Suprapubic skin (tissue), 4 donors: ENCODE measurements at places on chromosomes 12 and 14.

DNA sequence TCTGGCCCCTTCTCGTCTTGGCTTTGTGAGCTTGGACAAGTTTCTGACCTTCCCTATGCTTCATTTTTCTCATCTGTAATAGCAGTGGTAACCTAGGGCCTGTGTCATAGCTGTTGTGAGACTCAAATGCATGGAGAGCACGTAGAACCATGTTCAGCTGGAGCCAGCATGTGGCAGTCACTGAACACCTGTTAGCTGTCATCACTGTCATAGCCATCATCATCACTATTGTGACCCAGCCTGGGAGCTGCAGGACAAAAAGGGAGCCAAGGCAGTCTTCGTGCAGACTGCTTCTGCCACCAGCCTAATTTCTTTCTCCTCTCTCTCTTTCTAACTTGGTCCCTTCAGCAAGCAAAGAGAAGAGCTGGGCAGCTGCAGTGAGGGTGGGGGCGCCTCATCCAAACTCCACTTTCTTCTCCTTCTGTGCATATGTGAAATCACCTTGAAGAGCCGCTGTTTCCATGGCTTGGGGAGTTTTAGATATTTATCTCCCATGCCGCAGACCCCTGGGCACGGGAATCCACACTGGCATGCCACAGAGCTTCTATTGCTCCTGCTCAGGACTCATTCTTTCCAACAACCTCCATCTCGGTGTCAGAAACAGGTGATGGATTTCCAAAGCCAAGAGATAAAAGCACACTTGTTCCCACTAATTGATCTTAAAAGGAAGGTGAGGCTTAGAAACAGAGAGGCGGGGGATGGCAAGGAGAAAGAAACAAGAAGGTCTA lies 87.0 kb downstream of the SRRM4 start:
- DNase-seq, result no peak
- no peak overlapping the region for H3K27ac ChIP-seq
- no peaks in the 10 kb centered on the region for H3K36me3 ChIP-seq
- peaks cover 7% of the 10 kb centered on the region for H3K27me3 ChIP-seq
- H3K4me3 ChIP-seq, result no peak overlapping the region
- H3K4me1 ChIP-seq, result no peaks in the 10 kb centered on the region

- no peak overlapping the region for H3K4me3 ChIP-seq
- no peaks in the 10 kb centered on the region for H3K36me3 ChIP-seq
- DNase-seq, result no peak
- no peaks in the 10 kb centered on the region for H3K27me3 ChIP-seq
Observed at GRCh38 chr12:124120739-124121138, 147.7 kb downstream of the ZNF664 start.

DNA sequence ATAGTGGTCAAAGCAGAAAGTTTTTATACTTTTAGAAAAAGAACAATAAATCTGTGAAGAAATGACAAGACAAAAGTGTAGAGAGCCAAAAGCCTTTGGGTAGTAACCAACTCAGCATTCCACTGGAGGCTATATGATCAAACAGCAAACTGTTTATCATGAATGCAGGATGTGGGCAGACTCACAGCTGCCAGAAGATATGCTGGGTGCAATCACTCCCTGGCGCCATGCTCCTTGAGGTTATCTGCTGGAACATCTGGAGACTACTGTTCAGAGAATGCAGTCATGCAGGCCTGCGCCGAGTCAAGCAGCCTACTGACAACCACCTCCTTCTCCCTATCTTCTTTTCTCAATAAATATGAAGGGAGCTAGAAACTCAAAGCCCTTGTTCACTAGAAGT lies 49.0 kb upstream of the SLC8A3 start:
- no peaks in the 10 kb centered on the region for H3K4me1 ChIP-seq
- no peak overlapping the region for H3K4me3 ChIP-seq
- DNase-seq, result no peak
- no peak overlapping the region for H3K27ac ChIP-seq
- no peaks in the 10 kb centered on the region for H3K36me3 ChIP-seq

DNA sequence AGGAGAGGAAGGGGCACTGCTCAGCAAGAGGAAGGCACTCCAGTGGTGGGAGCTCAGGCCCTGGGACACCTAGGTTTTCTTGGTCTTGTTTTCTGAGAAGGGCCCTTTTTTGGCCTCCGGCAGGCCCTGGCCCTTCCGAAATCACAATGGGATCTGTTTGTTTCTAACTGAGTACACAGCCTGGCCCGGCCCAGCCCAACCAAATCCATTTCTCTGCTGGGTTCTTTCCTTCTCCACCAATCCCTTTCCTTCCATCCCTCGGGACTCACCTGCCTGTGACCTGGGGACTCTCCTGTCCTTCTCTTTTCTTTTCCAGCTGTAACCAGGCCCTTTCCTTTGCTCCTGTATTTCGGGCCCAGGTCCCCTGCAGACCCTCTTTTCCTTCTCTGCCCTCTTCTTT lies 18.6 kb downstream of the TEAD4 start:
- no peak overlapping the region for H3K27ac ChIP-seq
- H3K4me1 ChIP-seq, result no peaks in the 10 kb centered on the region
- DNase-seq, result no peak
- H3K27me3 ChIP-seq, result no peaks in the 10 kb centered on the region
- H3K4me3 ChIP-seq, result no peak overlapping the region
- no peaks in the 10 kb centered on the region for H3K36me3 ChIP-seq

DNA sequence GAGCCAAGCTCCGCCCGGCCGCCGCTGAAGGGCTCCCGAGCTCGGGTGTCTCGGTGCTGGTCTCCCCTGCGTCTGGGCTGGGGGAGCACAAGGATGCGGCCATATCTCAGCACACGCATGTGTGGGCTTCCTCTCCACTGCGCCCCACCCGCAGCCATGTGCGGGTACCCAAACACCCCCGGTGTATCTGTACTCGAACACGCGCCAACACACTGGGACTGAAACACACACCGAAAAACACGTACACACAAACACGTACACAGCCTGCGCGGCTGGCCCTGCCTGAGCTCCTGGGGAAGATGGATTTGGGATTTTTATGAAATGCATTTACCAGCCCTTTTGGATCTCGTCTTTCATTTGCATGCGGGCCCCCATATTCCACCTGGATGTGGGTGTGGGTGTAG lies 897 bp upstream of the TBX3 start:
- no peak for DNase-seq
- peaks cover 24% of the 10 kb centered on the region for H3K4me1 ChIP-seq
- peaks cover 31% of the 10 kb centered on the region for H3K27me3 ChIP-seq

DNA sequence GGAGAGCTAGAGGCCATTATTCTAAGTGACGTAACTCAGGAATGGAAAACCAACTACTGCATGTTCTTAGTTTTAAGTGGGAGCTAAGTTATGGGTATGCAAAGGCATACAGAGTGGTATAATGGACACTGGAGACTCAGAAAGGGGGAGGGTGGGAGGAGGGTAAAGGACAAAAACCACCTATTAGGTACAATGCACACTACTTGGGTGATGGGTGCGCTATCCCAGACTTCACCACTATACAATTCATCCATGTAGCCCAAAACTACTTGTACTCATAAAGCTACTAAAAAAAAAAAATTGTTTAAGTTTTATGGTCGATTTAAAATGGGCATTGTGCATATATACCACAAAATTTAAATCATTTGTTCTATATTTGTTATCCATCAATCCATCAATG lies 24.3 kb downstream of the SLC41A2 start:
- no peaks in the 10 kb centered on the region for H3K36me3 ChIP-seq
- H3K27me3 ChIP-seq, result no peaks in the 10 kb centered on the region
- no peak overlapping the region for H3K4me3 ChIP-seq
- H3K4me1 ChIP-seq, result peaks cover 4% of the 10 kb centered on the region

DNA sequence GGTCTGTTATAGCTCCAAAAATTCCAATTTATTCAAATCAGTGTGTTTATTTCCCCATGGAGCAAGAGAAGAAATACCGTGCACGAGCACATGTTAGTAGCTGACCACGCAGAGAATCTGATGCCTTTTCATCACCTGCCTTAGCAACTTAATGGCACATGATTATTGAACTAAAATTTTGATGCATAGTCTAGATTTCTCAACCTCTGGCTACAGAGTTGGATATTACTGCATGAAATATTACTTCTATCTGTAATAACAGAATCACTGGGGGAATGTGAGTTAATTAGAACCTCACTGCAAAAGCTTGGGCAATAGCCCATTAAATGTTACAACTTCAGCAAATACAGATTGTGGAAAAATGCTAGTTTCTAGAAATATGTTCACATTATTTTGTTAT lies 335.8 kb downstream of the FLRT2 start:
- DNase-seq, result no peak
- no peaks in the 10 kb centered on the region for H3K27me3 ChIP-seq
- H3K4me3 ChIP-seq, result no peak overlapping the region
- H3K27ac ChIP-seq, result no peak overlapping the region
- H3K4me1 ChIP-seq, result peaks cover 3% of the 10 kb centered on the region
- no peaks in the 10 kb centered on the region for H3K36me3 ChIP-seq

DNA sequence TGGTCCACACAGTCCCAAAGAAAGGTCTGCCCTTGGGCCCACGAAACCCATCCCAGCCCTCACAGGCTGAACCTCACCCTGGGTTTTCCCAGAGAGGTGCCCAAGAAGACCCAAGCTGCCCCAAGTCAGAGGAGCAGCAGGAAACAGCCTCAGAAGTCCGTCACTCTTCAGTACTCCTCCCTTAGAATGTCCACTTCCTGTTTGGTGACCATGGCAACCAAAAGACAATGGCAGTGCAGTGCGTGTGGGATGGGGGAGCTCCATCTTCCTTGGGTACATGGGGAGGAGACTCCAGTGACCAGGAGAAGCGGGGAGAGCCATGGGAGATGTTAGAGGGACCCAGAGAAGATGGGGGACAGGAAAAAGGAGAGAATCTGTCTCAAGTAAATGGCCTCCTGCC lies 11.3 kb downstream of the SELPLG start:
- H3K4me3 ChIP-seq, result no peak overlapping the region
- H3K27ac ChIP-seq, result peak overlapping the region; percentile 51
- no peaks in the 10 kb centered on the region for H3K27me3 ChIP-seq
- no peak for DNase-seq
- no peaks in the 10 kb centered on the region for H3K36me3 ChIP-seq
